Keratinocyte (primary cell): ENCODE measurements at places on chromosomes 11 and 22.

- no peak for DNase-seq
These were observed 429.0 kb downstream of the SOX6 start for GRCh38 chr11:15927196-15927863.

- no peak for DNase-seq
These were observed 87.3 kb downstream of the PACS1 start for GRCh38 chr11:66157182-66157864.

GRCh38 chr11:22456993-22457762, 119.0 kb downstream of the SLC17A6 start:
- DNase-seq = peak; percentile 32

- no peak for DNase-seq
These were observed 81.5 kb upstream of the BID start for GRCh38 chr22:17855572-17856290.

- DNase-seq = no peak
These were observed 64.7 kb upstream of the ASPHD2 start for GRCh38 chr22:26364066-26365015.

GRCh38 chr22:44823396-44823795, 71.0 kb downstream of the ARHGAP8 start:
- no peak for DNase-seq

DNA sequence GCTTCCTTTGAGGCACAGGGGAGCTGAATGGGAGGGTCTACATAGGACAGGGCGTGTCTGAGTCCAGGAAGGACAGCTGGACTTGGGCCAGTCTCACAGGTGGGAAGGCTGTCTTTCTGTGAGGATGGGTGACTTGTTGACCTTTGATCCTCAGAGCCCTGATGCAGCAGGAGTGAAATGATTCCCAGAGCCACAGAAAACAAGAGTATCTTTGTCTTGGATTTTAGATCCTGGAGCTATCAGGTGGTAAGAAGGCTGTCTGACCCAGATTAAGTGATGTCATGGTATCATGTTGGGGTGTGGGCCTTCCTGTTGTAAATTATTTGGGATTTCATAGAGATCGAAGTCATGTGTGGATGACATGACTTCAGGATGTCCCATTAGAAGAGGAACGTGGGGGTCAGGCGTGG, 15.0 kb downstream of the PTPRJ start:
- no peak for DNase-seq

DNA sequence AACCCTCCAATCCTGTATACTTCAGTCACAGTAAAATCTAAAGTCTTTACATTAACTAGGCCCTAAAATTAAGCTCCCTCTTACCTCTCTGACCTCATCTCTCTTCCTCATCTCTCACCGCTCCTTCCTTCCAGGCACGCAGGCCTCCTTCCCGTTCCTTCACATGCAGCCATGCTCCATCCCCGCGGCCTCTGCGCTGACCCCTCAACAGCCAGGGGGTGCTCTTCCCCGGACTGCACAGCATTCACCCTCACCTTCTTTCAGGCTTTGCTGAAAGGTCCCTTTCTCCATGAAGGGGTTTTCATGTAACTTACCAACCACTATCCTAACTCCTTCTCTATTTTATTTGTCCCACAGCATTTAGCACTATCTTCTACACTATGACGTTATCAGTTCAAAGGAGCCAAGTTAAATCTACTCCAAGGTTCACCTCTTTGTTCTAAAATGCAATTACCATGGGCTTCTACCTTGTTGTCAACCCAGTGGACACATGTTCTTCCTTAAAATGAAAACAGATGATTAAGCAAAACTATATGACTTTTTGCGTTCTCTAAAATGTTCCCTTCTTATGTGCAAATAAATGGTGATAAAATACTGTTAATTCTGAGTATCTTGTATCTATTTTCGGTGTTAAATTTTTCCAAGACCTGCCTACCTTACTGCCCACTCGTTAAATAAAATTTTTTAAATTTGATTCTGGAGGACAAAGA, 57.8 kb upstream of the APOA1 start:
- no peak for DNase-seq

GRCh38 chr11:97905671-97906070, 1115.1 kb upstream of the CNTN5 start:
- no peak for DNase-seq

- no peak for DNase-seq
These were observed 342.5 kb downstream of the NTM start for GRCh38 chr11:131712897-131713296.

DNA sequence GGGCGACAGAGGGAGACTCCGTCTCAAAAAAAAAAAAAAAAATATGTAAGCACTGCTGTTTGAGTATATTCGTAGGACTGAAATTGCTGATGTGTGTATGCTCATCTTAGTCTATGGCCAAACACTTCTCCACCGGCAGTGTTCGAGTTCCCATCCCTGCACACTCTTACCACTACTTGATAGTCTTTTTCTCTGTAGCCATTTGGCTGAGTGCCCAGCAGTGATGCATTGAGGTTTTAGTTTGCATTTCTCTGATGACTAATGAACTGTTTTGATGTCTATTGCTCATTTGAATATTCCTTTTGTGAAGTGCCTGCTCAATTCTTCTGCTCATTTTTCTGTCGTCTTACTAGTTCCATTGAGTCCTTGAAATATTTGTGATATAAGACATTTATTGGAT, 1.9 kb downstream of the TIRAP start:
- DNase-seq = no peak

GRCh38 chr11:76371170-76371569, 9.8 kb downstream of the THAP12 start:
- no peak for DNase-seq

GRCh38 chr11:55357560-55358184, 10.1 kb upstream of the OR4A15 start:
- DNase-seq = no peak

- DNase-seq = no peak
These were observed 105.1 kb downstream of the FBXO7 start for GRCh38 chr22:32579529-32580220.

DNA sequence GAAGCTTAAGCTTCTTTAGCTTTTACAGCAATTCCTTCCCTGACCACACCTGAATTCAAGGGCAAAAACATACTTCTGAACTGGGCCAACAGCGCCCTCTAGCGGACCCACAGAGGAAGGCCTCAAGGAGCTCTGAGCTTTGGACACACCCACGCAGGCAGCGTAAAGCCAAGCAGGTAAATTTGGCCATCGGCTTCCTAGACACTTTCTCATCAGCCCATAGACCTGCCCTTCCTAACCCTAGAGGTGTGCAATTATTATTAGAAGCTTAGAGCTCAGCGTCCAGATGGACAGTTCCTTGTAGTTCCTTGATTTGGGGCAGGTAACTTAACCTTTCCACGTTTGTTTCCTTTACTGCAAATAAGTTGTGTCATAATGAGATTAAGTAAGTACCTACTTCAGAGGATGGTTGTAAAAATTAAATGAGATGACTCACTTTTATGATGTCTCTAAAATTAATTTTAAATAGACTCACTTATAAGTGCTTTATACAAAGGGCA, 25.7 kb upstream of the HMGXB4 start:
- peak; percentile 36 for DNase-seq

GRCh38 chr11:92740276-92740675, 229.2 kb upstream of the MTNR1B start:
- no peak for DNase-seq

DNA sequence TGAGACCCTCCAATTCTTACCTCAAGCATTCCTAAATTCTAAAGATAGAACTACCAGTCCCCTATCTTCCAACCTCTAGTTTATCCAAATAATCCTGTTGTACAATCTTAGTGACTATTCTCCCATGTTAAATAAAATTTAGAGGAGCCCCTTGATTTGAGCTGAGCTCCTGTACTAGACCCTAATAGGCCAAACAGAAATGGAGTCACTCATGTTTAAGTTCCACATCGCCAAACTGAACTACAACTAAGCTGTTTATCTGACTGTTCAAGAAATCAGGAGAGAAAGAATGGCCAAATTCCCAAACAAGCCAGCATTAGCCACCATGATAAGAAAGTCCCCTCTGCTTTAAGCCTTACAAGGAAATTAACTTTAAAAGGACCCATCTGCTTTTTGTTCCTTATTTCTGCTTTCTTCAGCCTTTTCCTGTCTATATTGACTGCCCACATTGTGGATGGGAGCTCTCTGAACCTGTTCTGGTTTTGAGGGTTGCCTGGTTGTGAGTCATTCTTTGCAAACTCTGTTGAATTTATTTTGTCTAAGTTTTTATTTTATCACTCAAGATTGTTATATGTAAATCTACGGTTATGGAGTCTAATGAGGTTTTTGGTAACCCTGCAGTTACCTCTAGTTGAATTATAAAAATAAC, 90.4 kb downstream of the TTC28 start:
- no peak for DNase-seq

DNA sequence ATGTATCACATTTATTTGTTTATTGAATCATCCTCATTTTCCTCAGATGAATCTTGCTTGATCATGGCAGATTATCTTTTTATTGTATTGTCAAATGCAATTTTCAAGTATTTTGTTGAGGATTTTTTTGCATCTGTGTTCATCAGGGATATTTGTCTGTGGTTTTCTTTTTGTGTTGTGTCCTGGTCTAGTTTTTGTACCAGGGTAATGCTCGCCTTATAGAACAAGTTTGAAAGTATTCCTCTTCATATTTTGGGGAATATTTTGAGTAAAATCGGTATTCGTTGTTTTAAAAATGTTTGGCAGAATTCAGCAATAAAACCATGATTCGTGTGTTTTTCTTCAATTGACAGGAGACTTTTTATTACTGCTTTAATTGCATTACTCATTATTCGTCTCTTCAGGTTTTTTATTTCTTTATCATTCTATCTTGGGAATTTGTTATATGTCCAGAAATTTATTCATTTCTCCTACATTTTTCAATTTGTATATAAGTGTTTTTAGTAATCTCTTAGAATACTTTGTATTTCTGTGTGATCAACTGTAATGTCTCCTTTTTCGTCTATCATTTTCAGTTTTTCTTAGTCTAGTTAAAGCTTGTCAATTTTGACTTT, 113.4 kb upstream of the SERPIND1 start:
- DNase-seq = no peak
